ENCODE measurements at places on chromosomes 5 and 9. TPM values are rescaled to one million over a fixed set of nuclear protein-coding genes. Genes with fewer than 3 reads are reported as not detected.

- H3K4me1 ChIP-seq: no peaks in the 10 kb centered on the region
- H3K36me3 ChIP-seq: no peaks in the 10 kb centered on the region
- H3K4me3 ChIP-seq: no peak overlapping the region
- no peak for DNase-seq
These were observed 53.9 kb downstream of the TTLL11 start for GRCh38 chr9:122039234-122039633.

DNA sequence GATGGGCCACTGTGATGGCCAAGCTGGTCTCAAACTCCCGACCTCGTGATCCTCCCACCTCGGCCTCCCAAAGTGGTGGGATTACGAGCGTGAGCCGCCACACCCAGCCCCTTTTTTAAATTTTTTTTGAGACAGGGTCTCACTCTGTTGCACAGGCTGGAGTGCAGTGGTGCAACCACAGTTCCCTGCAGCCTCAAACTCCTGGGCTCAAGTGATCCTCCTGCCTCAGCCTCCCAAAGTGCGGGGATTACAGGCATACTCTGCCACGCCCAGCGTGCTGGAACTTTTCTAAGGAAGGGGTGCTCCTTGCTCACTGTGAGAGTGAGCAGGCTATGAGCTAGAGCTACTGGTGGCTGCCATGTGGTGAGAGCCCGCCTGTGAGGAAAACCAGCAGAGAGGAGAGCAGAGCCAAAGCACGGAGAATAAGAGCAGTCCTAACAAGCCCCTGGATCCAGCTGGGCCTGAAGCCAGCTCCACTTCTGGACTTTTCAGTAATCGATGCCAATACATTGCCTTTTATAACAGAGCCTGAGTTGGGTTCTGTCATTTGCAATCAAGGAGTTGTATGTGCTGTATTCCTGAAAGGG lies 75.5 kb upstream of the UNC5A start:
- H3K4me3 ChIP-seq: no peak overlapping the region
- no peak overlapping the region for H3K27ac ChIP-seq
- no peaks in the 10 kb centered on the region for H3K4me1 ChIP-seq
- no peaks in the 10 kb centered on the region for H3K36me3 ChIP-seq
- peaks cover 100% of the 10 kb centered on the region for H3K27me3 ChIP-seq
- no peak for DNase-seq

- H3K27ac ChIP-seq: no peak overlapping the region
- H3K36me3 ChIP-seq: no peaks in the 10 kb centered on the region
- no peak overlapping the region for H3K4me3 ChIP-seq
- DNase-seq: no peak
- no peaks in the 10 kb centered on the region for H3K27me3 ChIP-seq
These were observed 26.4 kb upstream of the FKTN start for GRCh38 chr9:105531530-105531929.

DNA sequence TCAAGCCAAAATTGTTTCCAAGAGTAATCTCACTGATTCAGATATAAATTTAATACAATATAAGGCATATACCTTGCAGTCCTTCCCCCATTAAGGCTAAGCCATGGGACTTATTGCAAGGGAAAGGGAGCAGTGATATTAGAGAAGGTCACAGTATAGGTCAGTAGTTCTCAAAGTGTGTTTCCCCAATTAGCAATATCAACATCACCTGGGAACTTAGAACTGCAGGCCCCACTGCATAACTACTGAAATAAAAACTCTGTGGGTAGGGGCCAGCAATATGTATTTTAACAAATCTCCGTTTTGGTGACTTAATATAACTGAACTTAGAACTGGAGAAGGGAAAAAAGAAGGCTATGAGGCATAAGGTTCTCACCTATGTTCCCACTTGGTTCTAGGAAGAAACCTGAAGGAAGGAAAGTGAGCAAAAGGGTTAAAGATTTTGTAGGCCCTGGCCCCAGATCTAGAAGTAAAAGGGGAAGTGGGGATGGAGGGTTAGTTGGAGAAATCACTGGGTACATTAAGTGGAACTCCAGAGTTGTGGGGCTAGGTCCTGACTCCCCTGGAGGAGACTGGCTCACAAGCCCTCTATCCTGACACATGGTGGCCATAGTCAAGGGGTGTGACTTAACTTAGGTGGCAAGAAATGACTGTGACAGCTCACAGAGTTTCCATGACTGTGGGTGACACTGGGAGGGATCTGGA lies 40.7 kb downstream of the WDR36 start:
- H3K27ac ChIP-seq: no peak overlapping the region
- no peaks in the 10 kb centered on the region for H3K4me1 ChIP-seq
- no peak overlapping the region for H3K4me3 ChIP-seq
- peaks cover 3% of the 10 kb centered on the region for H3K36me3 ChIP-seq
- no peak for DNase-seq
- no peaks in the 10 kb centered on the region for H3K27me3 ChIP-seq

DNA sequence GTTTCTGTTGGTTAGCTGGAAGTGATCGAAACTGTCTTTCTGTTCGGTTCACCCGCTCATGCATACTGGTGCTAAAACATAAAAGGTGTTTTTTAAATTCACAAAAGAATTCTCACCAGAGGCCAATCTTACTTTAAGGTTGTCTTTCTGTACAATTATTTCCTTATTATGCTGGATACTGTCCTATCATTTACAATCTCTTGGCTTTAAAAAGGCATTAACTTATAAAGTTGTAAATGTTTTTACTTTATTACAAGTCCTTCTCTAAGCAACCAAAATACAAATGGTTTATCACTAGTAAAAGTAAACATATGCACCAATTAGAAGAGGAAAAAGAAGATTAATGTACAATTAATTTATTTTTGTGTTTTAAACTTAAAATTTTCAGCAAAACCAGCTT lies 10.7 kb downstream of the CARNMT1 start:
- no peak for DNase-seq
- H3K27ac ChIP-seq: no peak overlapping the region
- H3K4me1 ChIP-seq: no peaks in the 10 kb centered on the region

- no peak overlapping the region for H3K27ac ChIP-seq
- DNase-seq: no peak
- H3K27me3 ChIP-seq: no peaks in the 10 kb centered on the region
- no peak overlapping the region for H3K4me3 ChIP-seq
These were observed 27.6 kb downstream of the RAPGEF6 start for GRCh38 chr5:131607418-131607817.

- no peak for DNase-seq
- no peaks in the 10 kb centered on the region for H3K27me3 ChIP-seq
- H3K4me3 ChIP-seq: no peak overlapping the region
- no peak overlapping the region for H3K27ac ChIP-seq
- H3K4me1 ChIP-seq: peaks cover 9% of the 10 kb centered on the region
These were observed 35.5 kb downstream of the VAV2 start for GRCh38 chr9:133956520-133957076.

GRCh38 chr9:134341306-134341705 lies 15.1 kb downstream of the RXRA start:
- DNase-seq: no peak
- H3K27me3 ChIP-seq: no peaks in the 10 kb centered on the region
- no peaks in the 10 kb centered on the region for H3K36me3 ChIP-seq
- H3K4me3 ChIP-seq: no peak overlapping the region
- H3K4me1 ChIP-seq: no peaks in the 10 kb centered on the region

- no peak for DNase-seq
- H3K4me3 ChIP-seq: no peak within 1 kb of the TSS
- H3K4me1 ChIP-seq: no peaks in the 10 kb centered on the region
- no peak within 1 kb of the TSS for H3K27ac ChIP-seq
- no peaks in the 10 kb centered on the region for H3K36me3 ChIP-seq
These were observed at the start of gene IZUMO3 for GRCh38 chr9:24545847-24546522. Gene IZUMO3, minus strand, starts transcription at chr9:24545897. Its CDS starts 248 bp downstream, at chr9:24545649.

- no peaks in the 10 kb centered on the region for H3K27me3 ChIP-seq
- no peak overlapping the region for H3K4me3 ChIP-seq
- H3K27ac ChIP-seq: no peak overlapping the region
These were observed 41.7 kb upstream of the UBAC1 start for GRCh38 chr9:136002881-136003280.

- no peaks in the 10 kb centered on the region for H3K27me3 ChIP-seq
- H3K4me3 ChIP-seq: no peak overlapping the region
- no peak overlapping the region for H3K27ac ChIP-seq
- H3K4me1 ChIP-seq: no peaks in the 10 kb centered on the region
- peaks cover 4% of the 10 kb centered on the region for H3K36me3 ChIP-seq
These were observed 47.8 kb downstream of the C9orf152 start for GRCh38 chr9:110160123-110160522.

DNA sequence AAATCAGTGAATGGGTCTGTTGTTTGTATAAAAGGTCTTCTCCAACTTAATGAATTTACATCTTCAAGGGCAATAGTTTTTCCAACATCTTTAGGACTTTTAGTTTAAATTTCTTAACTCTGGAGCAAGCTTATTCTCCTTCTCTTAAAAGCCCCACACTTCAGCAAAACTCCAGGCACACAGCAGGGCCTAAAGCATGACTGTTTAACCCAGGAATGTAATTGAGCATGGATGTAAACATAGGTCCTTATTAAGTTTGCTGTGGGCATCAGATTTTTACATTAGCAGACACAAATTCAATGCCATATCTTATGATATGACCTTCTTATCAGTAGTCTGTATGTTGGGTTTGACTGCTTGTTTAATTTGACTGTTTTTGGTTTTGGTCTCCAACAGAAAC lies 78.9 kb downstream of the ABCA1 start:
- no peaks in the 10 kb centered on the region for H3K27me3 ChIP-seq
- H3K4me1 ChIP-seq: peaks cover 10% of the 10 kb centered on the region
- no peak overlapping the region for H3K4me3 ChIP-seq
- no peak for DNase-seq
- no peak overlapping the region for H3K27ac ChIP-seq

GRCh38 chr5:120345947-120346346 lies 118.2 kb upstream of the PRR16 start:
- H3K4me3 ChIP-seq: no peak overlapping the region
- no peaks in the 10 kb centered on the region for H3K36me3 ChIP-seq
- no peaks in the 10 kb centered on the region for H3K27me3 ChIP-seq
- no peak overlapping the region for H3K27ac ChIP-seq

GRCh38 chr9:74277532-74277931 lies 219.6 kb upstream of the RORB start:
- H3K4me3 ChIP-seq: no peak overlapping the region
- H3K36me3 ChIP-seq: no peaks in the 10 kb centered on the region
- H3K27ac ChIP-seq: no peak overlapping the region

DNA sequence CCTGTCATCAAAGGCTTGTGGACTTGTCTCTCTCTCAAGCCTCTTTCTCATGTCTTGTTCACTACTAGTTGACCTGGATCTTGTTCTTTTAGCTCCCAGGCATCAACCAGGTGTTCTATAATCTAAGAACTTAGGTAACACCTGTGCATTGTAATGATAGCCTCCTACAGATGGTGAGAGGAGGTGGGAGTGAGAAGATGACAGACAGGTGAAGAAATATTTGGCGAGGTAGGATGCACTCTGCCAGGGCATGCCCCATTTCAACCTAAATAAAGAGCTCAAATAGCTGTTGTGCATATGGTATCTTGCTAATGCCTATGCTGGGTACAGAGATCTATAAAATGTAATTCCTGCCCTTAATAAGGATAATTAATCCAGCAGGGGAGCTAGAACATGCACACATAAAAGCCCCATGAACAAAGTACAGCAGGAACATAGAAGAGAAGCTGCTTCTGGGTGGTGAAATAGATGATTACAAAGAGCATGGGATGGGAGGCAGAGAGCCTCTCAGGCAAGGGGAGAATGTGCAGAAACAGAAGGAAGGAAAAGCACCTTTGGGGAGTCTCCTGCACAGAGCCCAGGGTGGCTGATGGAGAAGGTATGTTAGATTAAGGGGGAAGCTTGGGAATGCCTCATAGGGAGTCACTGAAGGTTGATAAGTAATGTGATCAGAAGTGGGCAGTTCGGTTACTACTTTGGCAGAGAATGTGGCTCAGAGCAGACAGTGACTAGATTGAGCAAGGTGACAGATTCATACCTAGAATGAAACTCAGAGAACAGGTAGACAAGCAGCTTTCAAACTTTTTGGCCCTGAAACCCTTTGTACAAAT lies 28.0 kb upstream of the PLIN2 start:
- no peak overlapping the region for H3K4me3 ChIP-seq
- H3K27me3 ChIP-seq: no peaks in the 10 kb centered on the region
- no peak for DNase-seq
- peaks cover 20% of the 10 kb centered on the region for H3K4me1 ChIP-seq

- no peaks in the 10 kb centered on the region for H3K36me3 ChIP-seq
- DNase-seq: peak; percentile 41
- no peak overlapping the region for H3K4me3 ChIP-seq
- no peaks in the 10 kb centered on the region for H3K27me3 ChIP-seq
These were observed 29.3 kb upstream of the NR3C1 start for GRCh38 chr5:143432658-143433239.

DNA sequence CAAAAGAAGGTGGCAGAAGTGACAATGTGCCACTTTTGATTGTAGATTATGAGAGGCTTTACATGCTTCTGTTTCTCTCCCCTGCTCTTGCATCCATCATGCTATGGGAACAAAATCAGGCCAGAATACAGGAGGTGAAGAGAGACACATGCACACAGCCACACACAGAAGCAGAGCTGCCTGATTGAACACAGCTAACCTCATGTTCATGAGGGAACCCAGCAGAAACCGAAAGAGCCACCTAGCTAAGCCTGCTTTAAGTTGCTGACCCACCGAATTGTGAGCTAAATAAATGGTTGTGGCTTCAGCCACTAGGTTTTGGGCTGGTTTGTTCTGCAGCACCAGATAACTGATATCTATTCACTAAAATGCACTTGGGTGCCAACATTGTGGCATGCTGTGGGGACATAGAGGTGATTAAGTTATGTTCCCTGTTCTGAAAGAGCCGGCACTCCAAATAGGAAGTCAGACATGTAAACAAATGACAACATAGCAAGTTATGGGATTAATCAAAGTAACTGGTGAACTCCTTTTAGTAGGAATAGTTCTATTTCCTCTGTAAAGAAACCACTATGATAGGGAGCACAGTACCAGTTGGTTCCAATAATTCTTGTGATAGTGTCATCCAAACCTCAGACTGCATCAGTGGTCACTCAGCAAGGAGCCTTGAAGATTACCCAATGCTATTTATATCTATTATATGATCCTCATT lies 93.6 kb upstream of the TNC start:
- no peaks in the 10 kb centered on the region for H3K27me3 ChIP-seq
- H3K4me1 ChIP-seq: peaks cover 19% of the 10 kb centered on the region
- no peak overlapping the region for H3K27ac ChIP-seq

DNA sequence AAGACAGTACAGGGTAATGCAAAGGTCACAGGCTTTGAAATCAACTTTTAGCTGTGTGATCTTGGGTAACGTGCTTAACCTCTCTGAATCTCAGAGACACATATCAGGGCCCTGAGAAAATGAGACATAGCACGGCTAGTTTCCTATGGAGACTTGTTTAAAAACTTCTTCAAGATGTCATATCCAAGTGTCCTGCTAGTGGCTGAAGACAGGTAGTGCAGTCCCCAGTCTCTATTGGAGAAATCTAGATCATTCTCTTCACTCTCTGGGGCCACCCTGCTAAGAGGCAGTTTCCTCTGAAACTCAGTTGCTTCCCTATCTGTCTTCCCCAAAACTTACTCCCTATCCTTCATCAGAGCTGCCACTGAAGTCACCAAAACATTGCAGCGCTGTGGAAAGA lies 30.3 kb upstream of the GRXCR2 start:
- DNase-seq: no peak
- no peak overlapping the region for H3K27ac ChIP-seq
- no peaks in the 10 kb centered on the region for H3K36me3 ChIP-seq
- H3K4me3 ChIP-seq: no peak overlapping the region
- H3K27me3 ChIP-seq: no peaks in the 10 kb centered on the region
- peaks cover 2% of the 10 kb centered on the region for H3K4me1 ChIP-seq

NUTM2G gene
- not detected for total RNA-seq

ST6GALNAC4 gene
- 11.8 TPM for total RNA-seq

HMHB1 gene
- not detected for total RNA-seq

CYLC2 gene
- total RNA-seq: not detected

SOWAHA gene
- total RNA-seq: 0.88 TPM

PCDHB2 gene
- not detected for total RNA-seq

PCDHGA12 gene
- total RNA-seq: 2.9 TPM

BARHL1 gene
- total RNA-seq: not detected

IFNA2 gene
- total RNA-seq: not detected

LRRC70 gene
- total RNA-seq: 1.1 TPM

MORN5 gene
- not detected for total RNA-seq

NCS1 gene
- 14.4 TPM for total RNA-seq

TNC gene
- 1.0 TPM for total RNA-seq

GARIN3 gene
- total RNA-seq: not detected
